BJ (cell line): ENCODE measurements at places on chromosomes 1 and 21.

- no peak for DNase-seq
These were observed 138.1 kb downstream of the ELAVL4 start for GRCh38 chr1:50246869-50247268.

GRCh38 chr1:30242722-30243457 is 480.5 kb downstream of the MATN1 start:
- DNase-seq = no peak

GRCh38 chr1:118147522-118147921 is 37.5 kb downstream of the SPAG17 start:
- DNase-seq = peak; percentile 63

DNA sequence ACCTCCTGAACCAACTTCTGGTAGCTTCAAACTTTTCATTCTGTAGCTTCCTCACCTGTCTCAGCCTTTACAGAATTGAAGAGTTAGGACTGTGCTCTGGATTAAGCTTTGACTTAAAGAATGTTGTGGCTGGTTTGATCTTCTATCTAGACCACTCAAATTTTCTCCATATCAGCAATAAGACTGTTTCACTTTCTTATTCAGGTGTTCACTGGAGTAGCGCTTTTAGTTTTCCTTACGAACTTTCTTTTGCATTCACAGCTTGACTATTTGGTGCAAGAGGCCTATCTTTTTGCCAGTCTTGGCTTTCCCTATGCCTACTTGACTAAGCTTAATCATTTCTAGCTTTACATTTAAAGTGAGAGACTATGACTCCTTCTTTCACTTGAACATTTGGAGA is 31.5 kb downstream of the FGGY start:
- no peak for DNase-seq

- no peak for DNase-seq
These were observed 17.5 kb downstream of the KPNA6 start for GRCh38 chr1:32125313-32125712.

GRCh38 chr1:207748737-207749528 is 2.9 kb upstream of the CD46 start:
- DNase-seq = no peak

DNA sequence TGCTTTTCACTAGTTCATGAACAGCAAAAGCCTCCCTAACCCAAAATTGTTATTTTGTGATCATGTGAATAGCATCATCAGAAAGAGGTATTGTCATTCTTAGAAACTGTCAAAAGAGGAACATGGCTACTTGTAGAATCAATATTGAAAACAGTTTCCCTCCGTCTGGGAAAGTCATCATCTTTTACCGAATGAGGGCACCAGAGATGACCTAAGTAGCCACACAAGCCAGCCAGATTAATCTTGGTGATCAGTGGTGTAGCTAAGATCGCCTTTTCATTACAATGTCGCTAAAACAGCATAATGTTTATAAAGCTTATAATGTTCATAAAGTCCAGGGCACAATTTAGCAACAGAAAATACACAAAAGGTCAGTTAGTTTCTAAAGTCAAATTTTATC is 136.1 kb downstream of the SIPA1L2 start:
- no peak for DNase-seq
